ENCODE measurements at places on chromosomes 6 and 20. TPM values are rescaled to one million over a fixed set of nuclear protein-coding genes. Genes with fewer than 3 reads are reported as not detected.
A peak's percentile ranks its signal among the peaks of the same experiment; 100 is the strongest.

DNA sequence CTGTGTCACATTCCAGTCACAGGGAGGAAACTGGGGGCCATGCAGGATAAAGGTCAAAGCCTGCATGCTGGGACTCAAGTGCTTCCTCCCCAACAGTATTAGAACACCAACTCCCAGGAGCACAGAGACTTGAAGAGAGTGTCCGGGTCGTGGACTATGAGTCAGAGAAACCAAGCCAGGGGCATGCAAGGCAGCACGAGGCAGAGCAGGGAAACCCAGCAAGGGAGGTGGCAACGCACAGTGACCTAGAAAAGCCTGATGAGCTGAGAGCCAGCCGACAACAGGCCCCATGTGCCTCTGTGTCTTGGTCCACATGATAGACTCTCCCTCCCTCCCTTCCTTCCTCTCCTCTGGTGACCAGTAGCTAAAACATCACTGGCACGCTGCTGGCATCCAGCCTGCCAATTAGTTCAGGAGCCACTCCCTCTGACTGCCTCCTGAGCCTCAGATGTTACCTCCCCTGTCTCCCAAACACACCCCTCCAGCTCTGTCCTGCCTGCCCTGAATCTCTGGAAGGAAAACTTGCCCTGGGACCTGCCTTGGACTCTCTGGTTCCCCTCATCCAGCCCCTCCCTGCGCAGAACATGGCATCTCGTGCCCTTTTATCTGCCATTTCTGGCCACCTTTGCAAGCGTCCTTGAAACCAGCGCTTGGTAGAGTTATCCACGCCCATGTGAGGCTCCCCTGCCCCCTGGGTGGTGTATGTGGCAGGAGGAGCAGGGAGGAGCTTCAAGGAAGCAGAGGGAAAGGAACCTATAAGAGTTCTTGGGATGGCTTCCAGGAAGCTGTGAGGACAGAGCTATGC lies 16.2 kb upstream of the RNF39 start:
- no peaks in the 10 kb centered on the region for H3K27me3 ChIP-seq
- H3K27ac ChIP-seq: no peak overlapping the region
- H3K4me3 ChIP-seq: no peak overlapping the region
- no peaks in the 10 kb centered on the region for H3K4me1 ChIP-seq
- DNase-seq: peak; percentile 72
- H3K36me3 ChIP-seq: no peaks in the 10 kb centered on the region

Gene HNF4A
- total RNA-seq: 0.04 TPM

GRCh38 chr6:11731423-11731822 lies 47.2 kb downstream of the ADTRP start:
- H3K4me3 ChIP-seq: no peak overlapping the region
- no peaks in the 10 kb centered on the region for H3K4me1 ChIP-seq
- no peak for DNase-seq
- H3K27me3 ChIP-seq: no peaks in the 10 kb centered on the region

DNA sequence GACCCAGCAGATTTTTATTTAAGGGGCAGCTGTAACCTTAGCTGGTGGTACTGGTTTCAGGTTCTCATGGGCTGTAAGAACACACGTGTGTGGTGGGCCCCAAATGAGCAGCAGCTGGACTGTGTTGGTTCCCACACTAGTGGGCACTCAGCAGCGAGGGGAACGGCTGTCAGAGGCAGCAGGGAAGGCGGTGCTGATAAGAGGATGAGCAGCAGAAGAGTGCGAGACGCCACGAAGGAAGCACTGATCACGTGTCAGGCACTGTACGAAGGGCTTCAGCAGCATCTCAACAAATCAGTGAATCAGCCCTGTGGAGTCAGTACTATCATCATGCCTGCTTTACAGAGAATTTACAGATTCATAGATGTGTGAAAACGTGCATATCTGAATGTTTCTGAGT lies 41.0 kb upstream of the EMILIN3 start:
- H3K4me3 ChIP-seq: no peak overlapping the region
- no peaks in the 10 kb centered on the region for H3K4me1 ChIP-seq
- peaks cover 29% of the 10 kb centered on the region for H3K36me3 ChIP-seq
- no peak overlapping the region for H3K27ac ChIP-seq

DNA sequence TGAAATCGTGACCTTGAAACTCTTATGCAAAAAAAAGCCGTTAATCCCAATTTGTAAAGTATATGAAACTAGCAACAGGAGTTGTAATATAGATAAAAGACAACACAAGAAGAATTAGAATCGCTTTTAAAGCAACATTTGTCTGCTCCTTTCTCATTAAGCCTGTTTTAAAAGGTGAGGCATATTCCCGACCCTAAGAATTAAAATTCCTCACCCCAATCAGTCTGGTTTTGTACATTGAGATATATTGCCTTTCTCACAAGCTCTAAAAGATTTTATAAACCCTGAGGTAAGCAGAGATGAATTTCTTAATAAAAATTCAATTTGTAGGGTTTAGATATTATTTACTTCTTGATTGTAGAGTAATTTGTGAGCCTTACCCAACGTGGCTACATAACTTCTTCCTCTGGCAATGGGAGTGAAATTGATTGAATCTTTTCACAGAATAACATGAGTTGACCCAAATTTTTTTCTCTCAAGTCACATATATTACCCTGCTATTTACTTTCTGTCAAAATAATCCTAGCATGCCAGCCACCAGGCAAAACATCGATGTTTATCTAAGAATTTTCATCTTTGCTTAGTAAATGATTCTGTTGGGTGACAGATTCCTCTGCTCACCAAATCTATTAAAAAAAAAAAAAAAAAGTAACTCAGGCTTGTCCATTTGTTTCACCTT lies 173.7 kb downstream of the HACE1 start:
- no peaks in the 10 kb centered on the region for H3K27me3 ChIP-seq
- H3K4me3 ChIP-seq: no peak overlapping the region
- DNase-seq: no peak
- H3K27ac ChIP-seq: no peak overlapping the region

Gene PROCR
- 6.4 TPM for total RNA-seq

DNA sequence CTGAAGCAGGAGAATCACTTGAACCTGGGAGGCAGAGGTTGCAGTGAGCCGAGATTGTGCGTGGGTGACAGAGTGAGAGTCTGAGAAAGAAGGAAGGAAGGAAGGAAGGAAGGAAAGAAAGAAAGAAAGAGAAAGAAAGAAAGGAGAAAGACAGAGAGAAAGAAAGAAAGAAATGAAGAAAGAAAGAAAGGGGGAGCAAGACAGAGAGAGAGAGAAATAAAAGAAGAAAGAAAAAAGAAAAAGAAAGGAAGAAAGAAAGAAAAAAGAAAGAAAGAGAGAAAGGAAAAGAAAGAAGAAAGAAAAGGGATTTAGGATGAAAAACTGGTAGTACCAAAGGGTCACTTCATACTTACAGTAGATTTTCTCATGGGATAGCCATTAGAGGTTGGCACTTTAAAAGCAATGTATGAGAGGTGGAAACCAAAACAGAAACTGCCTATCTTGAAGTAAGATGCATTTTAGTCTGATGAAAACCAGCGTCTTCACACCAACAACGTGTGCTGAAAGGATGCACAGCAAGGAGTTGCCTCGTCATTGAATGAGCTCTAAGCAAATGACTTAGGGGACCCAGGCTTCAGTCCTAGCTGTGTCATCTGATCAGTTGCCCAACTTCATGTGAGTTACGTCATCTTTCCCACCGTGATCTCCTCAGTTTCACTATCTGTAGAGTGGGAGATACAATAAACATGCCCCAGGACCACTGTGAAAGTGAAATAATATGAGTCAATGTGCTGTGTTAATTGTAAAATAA lies 133.9 kb upstream of the NEDD9 start:
- no peaks in the 10 kb centered on the region for H3K36me3 ChIP-seq
- H3K4me3 ChIP-seq: no peak overlapping the region
- no peaks in the 10 kb centered on the region for H3K4me1 ChIP-seq
- no peak overlapping the region for H3K27ac ChIP-seq

GRCh38 chr20:61963885-61964674 lies 101.6 kb downstream of the TAF4 start:
- H3K4me1 ChIP-seq: no peaks in the 10 kb centered on the region
- H3K27ac ChIP-seq: no peak overlapping the region
- no peak overlapping the region for H3K4me3 ChIP-seq
- DNase-seq: no peak
- no peaks in the 10 kb centered on the region for H3K36me3 ChIP-seq

GRCh38 chr6:72149715-72150114 lies 263.4 kb downstream of the RIMS1 start:
- no peak overlapping the region for H3K4me3 ChIP-seq
- no peak for DNase-seq
- peaks cover 21% of the 10 kb centered on the region for H3K36me3 ChIP-seq
- no peaks in the 10 kb centered on the region for H3K4me1 ChIP-seq
- no peak overlapping the region for H3K27ac ChIP-seq
- H3K27me3 ChIP-seq: no peaks in the 10 kb centered on the region

- no peaks in the 10 kb centered on the region for H3K4me1 ChIP-seq
- H3K27ac ChIP-seq: no peak overlapping the region
- no peaks in the 10 kb centered on the region for H3K27me3 ChIP-seq
- H3K36me3 ChIP-seq: no peaks in the 10 kb centered on the region
These were observed 156.0 kb upstream of the SOX4 start for GRCh38 chr6:21437581-21437980.

DNA sequence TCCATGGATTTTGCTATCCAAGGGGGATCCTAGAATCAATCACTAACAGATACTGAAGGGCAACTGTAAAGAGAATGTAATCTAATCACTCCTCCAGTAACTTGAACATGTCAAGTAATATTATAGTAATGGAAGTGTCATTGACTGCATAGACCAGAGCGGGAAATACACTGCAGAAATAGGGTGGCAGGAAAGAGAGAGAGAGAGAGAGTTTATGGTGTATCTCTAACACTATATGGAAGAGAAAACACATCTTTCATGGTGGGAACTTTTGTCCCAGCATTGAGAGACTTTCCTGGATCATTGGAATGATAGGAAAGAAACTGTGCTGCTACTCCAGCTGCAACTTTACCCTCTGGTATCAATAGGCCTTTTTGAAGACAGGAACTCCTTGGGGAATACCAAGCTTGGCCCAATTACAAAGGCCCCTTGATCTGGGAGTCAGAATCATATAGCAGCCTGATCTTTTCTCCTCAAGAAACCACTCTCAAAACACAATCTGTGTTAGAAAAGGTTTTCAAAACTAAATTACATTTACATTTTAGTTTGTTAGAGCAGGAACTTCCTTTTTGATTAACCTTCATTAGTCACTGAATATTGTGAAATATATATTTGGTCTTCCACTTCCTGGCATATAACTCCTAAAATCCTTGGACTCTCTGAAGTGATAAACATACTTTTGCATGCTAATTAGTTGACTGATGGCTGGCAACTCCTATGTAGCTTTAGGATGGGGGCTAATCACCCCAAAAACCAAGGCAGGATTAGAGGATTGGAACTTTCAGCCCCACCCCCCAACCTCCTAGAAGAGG lies 29.5 kb upstream of the RNGTT start:
- H3K4me3 ChIP-seq: no peak overlapping the region
- no peaks in the 10 kb centered on the region for H3K4me1 ChIP-seq
- H3K27me3 ChIP-seq: no peaks in the 10 kb centered on the region
- H3K27ac ChIP-seq: no peak overlapping the region

Gene GSTA4
- total RNA-seq: 28.9 TPM

- peaks cover 2% of the 10 kb centered on the region for H3K4me1 ChIP-seq
- no peak overlapping the region for H3K27ac ChIP-seq
- peaks cover 7% of the 10 kb centered on the region for H3K36me3 ChIP-seq
- no peak overlapping the region for H3K4me3 ChIP-seq
These were observed 39.1 kb upstream of the SGK1 start for GRCh38 chr6:134357022-134357487.

GRCh38 chr6:150072201-150072600 lies 3.3 kb upstream of the ULBP3 start:
- peak; percentile 87 for DNase-seq
- no peaks in the 10 kb centered on the region for H3K36me3 ChIP-seq
- no peak overlapping the region for H3K27ac ChIP-seq
- H3K4me1 ChIP-seq: no peaks in the 10 kb centered on the region
- H3K27me3 ChIP-seq: no peaks in the 10 kb centered on the region

Gene TCF19
- total RNA-seq: 16.5 TPM

Gene TRIM38
- total RNA-seq: 0.55 TPM

DNA sequence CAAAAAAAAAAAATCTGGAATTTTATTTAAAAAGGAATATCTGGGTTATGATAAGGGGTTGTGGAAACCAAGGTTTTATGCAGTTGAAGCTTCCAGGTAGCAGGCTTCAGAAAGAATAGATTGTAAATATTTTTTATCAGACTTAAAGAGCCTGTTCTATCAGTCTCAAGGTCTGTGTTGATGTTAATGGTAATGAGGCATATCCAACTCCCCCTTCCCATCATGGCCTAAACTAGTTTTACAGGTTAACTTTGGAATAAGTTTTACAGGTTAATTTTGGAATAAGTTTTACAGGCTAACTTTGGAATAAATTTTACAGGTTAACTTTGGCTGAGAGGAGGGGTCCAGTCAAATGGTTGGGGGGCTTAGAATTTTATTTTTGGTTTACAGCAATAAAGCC lies 92.4 kb downstream of the CD24 start:
- DNase-seq: no peak
- H3K4me1 ChIP-seq: peaks cover 7% of the 10 kb centered on the region
- no peak overlapping the region for H3K4me3 ChIP-seq
- H3K27me3 ChIP-seq: no peaks in the 10 kb centered on the region
- H3K36me3 ChIP-seq: peaks cover 2% of the 10 kb centered on the region

GRCh38 chr20:4227085-4227821 lies 211.9 kb upstream of the RNF24 start:
- 0 out of 2 replicates have a peak, but pooled peaks cover under 1% of the 10 kb centered on the region for H3K4me1 ChIP-seq
- no peaks in the 10 kb centered on the region for H3K36me3 ChIP-seq
- H3K27me3 ChIP-seq: peaks cover under 1% of the 10 kb centered on the region
- no peak overlapping the region for H3K27ac ChIP-seq
- H3K4me3 ChIP-seq: no peak overlapping the region

Gene PSMB8
- 17.6 TPM for total RNA-seq

Gene OR2H1
- not detected for total RNA-seq

Gene AVP
- not detected for total RNA-seq

Gene SAMD3
- total RNA-seq: 0.26 TPM

Gene EEF1A2
- 27.4 TPM for total RNA-seq

DNA sequence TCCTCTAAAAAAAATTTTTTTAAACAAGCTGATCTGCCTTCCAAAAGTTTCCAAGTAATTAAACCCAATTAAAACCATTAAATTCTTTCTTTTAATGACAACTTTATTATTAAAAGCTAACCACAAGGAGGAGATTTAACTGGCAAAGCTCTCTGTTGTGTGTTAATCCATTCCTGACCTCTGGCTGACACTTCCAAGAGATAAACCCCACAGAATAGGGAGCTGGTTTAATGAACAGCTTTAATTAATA lies 230.8 kb downstream of the EYA2 start:
- H3K27ac ChIP-seq: no peak overlapping the region
- H3K27me3 ChIP-seq: no peaks in the 10 kb centered on the region
- no peaks in the 10 kb centered on the region for H3K4me1 ChIP-seq
- no peak for DNase-seq

GRCh38 chr6:81766482-81767069 lies 14.1 kb upstream of the TENT5A start:
- H3K36me3 ChIP-seq: no peaks in the 10 kb centered on the region
- no peaks in the 10 kb centered on the region for H3K27me3 ChIP-seq
- H3K27ac ChIP-seq: no peak overlapping the region
- H3K4me3 ChIP-seq: no peak overlapping the region
- no peaks in the 10 kb centered on the region for H3K4me1 ChIP-seq
- no peak for DNase-seq

Gene GSTA3
- not detected for total RNA-seq

- H3K36me3 ChIP-seq: no peaks in the 10 kb centered on the region
- DNase-seq: no peak
- H3K27me3 ChIP-seq: no peaks in the 10 kb centered on the region
- H3K4me3 ChIP-seq: no peak overlapping the region
- no peaks in the 10 kb centered on the region for H3K4me1 ChIP-seq
These were observed 86.6 kb upstream of the STXBP5 start for GRCh38 chr6:147117580-147117979.

Gene CFAP206
- total RNA-seq: not detected

Gene MCHR2
- total RNA-seq: not detected

Data from H9 (cell line).